ENCODE measurements at places on chromosomes 5 and 9.

DNA sequence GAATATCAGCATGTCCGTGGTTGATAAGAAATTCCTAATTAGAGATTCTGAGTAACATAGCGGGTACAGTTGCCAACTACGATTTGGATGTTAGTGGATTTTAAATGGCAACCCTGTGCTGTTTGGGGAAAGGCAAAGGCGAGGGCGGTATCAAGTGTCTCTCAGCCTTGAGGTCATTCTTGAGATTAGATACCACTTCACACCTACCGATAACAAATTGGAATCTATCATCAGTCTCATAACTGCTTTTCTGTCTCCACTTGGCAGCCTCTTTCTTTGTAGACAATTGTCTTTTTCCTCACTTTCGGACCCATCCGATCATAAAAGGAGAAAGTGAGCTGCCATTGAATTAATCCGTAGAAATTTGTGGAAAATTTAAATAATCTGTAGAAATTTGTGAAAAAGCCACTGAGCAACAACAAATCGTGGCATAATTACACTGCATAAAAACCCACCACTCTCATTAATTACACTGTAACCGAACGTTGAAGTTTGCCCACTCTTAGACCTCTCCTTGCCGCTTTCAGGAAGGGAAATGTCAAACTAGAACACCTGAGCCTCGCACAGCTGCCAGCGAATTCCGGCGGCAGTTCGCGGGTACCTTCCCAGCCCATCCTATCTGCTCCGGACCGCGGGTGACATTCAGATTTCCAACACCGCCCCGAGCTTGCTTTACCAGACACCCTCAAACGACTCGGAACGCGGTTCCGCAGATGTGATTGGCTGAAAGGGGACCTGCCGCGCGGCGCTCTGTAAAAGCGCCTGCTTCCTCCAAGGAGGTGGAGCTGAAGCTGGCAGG lies 849 bp upstream of the RGMB start:
- DNase-seq = peak; percentile 87

- DNase-seq = no peak
Observed at GRCh38 chr5:773517-774264, 10.8 kb downstream of the ZDHHC11B start.

GRCh38 chr5:141121563-141121962 lies at the start of gene PCDHB4:
Gene PCDHB4, plus strand, starts transcription at chr5:141121818. Its CDS starts 181 bp downstream, at chr5:141121999.
- no peak for DNase-seq

DNA sequence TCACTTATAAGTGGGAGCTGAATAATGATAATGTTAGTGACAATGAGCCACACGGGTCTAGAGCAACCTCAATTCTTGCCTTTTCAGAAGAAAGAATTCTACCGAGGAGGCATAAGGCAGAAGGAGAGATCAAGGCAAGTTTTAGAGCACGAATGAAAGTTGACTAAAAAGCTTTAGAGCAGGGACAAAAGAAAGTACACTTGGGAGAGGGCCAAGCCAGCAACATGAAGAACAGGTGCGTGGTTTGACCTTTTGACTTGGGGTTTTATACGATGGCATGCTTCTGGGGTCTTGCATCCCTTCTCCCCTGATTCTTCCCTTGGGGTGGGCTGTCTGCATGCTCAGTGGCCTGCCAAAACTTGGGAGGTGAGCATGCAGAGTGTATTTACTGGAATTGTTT lies 12.5 kb upstream of the OXCT1 start:
- no peak for DNase-seq

GRCh38 chr5:62268792-62269191 lies 37.2 kb upstream of the KIF2A start:
- no peak for DNase-seq

DNA sequence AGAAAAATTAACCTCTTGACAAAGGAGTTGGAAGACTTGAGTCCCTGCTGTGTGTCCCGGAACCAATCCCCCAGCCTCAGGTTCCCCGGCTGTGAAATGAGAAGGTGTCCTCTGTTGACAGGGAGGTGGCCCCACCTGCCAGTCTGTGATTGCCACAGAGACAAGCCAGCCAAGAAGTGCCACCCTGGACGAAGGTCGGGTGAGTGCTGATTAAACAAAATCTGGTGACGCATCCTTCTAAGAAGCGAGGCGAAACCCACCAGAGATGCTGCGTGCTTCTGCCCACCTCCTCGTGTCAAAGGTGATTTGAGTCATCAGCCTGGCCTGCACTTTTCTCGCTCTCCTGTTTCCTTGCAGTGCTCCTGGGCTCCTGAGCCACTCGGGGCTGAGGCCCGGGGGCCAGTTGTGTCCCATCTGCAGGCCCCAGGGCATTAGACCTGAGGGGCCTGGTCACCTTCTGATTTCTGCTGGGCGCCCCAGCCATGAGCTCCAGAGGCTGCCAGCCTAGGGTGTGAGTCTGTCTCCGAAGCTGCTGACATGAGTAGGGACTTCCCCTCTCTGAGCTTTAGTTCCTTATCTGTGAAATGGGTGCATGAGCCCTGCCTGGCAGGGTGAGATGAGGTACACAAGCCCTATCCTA lies 28.7 kb downstream of the NEK6 start:
- DNase-seq = peak; percentile 88

DNA sequence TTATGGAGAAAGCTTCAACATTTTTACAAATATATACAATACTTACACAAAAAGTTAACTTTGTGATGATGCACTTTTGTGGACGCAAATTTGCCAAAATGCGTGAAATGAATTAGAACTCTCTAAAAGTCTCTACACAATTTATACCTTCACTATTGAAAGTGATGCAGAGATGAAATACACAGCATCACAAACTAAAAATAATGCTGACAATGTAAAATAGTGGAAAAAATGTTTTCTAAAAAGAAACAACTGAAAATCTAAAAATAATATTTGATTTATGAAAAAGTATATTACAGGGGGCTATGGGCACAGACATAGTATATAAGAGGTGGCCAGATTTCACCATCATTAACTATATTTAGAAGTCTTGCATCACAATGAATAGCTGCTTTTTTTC lies 188.8 kb downstream of the ADCY2 start:
- DNase-seq = no peak

GRCh38 chr9:91188719-91189590 lies 172.8 kb downstream of the AUH start:
- DNase-seq = no peak

DNA sequence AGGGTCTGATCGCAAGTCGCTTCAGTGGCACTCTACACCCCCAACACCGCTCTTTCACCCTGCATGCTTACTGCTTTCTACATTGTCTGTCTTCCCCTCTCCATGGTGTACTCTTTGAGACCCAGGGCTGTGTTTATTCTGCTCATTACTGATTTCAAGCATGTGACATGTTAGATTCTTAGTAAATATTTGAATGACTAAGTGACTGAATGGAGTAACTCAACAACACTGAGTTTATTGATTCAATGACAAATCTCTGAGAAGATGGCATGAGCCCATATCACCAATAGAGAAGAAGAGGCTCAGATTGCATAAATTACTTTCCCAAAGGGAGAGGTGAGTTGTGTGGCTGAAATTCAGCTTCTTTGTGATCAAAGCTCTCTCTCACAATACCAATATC lies 89.7 kb upstream of the OSMR start:
- DNase-seq = no peak

GRCh38 chr9:85339338-85339737 lies 402.4 kb downstream of the AGTPBP1 start:
- no peak for DNase-seq

DNA sequence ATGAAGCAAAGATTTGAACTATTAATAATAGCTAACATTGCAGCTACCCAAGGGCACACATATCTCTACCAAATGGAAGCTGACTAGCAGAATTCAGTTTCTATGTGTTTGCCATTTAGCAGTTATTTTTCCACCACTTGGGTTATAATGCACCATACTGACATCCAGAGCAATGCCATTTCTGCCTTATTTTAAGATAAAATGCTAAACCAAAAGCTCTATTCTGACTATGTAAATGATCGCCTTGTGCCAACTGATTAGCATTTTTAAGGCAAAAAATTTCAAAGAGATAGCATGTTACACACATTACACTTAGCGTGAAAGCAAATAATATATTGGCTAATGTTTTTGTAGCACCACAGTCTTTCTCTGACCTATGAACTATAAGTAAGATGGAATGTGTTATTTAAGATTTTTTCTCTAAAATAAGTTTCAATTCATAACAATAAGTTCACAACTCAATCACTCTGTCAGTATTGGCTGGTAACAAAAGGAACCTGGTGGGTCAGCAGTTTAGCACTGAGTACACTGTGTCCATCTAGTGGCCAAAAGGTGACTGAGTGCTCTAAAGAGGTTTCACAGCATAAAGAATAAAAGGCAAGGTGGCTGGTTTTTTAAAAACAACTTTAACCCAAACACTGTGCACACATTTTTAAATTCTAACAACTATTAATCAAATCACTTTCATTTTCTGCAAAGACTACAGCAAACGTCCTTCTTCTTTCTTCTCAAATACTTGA lies 443.5 kb downstream of the PDE4D start:
- peak; percentile 7 for DNase-seq

DNA sequence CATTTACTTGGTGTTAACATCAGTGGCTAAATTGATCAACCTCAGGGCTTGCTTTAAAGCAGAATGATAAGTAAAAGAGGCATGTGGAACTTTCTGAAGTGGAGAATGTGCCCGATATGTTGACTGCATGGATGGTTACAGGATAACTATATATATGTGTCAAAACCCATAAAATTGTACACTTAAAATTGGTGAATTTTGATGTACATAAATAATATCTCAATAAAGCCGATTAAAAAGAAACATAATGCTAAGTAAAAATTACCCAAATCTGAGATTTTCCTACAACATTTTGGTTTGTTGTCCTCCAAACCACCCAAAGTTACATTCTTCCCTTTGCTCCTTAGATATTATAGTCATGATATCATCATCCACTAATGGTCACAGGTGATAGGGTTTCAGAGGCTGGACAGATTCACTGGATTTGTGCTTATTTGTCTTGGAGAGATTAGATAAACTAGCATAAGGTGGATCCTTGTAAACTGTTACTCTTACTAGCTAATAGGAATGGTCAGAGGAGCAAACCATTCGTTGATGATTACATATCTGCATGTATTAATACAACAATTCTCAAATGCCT lies 119.7 kb upstream of the RPS23 start:
- DNase-seq = no peak

GRCh38 chr9:80787636-80788035 lies 901.7 kb downstream of the TLE1 start:
- DNase-seq = no peak

GRCh38 chr5:76732405-76733048 lies 16.6 kb downstream of the F2R start:
- DNase-seq = no peak

GRCh38 chr9:13661014-13661413 lies 381.5 kb upstream of the MPDZ start:
- DNase-seq = peak; percentile 9

- DNase-seq = no peak
Observed at GRCh38 chr9:88925481-88925880, 65.8 kb upstream of the S1PR3 start.

DNA sequence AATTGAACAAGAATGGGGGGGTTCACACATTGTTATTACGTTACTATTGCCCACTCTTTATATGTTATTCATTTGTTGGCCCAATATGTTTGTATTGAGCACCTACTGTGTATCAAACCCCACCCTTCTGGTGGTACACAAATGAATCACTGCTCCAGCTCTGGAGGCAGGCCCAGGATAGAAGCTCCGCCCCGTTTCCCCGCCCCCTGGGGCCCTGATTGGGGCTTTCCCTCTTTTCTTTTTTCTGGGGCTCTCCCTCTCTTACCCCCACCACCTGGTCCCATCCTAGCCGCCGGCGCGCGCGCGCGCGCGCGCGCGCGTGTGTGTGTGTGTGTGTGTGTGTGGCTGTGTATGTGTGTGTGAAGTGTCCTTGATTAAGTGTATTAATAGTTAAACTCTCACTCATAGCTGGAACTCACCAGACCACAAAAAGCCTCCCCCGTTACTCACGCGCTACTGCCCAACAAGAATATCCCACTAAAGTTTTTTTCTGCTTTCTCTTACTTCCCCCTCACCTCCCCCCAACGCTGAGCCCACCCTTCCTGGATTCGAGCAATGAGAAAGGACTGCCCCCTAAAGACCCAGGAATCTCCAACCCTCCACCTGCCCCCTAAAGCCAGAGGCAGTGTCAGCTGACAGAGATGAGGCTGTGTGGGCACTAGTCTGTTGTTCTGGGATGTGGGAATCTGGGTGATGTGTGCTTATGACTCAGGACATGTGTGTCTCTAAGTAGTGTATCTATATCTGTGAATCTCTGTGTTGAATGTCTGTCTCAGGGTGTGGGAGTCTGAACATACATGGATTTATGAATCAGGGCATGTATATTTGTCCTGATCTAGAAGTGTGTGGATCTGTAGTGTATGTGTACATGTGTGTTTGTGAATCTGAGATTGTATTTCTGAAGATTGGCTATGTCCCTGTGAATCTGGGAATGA lies 4.0 kb downstream of the CXXC5 start:
- DNase-seq = peak; percentile 93

DNA sequence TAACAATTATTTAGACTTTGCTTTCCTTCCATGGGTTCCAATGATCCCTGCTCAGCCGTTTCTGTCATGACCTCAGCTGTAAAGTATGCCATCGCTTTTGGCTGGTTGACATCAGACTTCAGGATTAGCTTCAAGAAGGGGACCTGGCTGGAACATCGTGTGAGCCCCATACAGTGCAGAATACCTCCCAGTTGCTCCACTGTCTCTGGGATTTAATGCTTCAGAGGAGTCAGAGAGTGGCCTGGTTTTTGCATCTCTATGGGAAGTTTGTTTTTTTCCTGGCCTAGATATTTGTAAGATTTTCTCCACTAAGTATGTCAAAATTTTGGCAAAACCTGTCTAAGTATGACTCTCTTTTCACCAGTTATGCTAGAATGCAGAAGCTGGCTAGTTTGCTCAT lies 216.9 kb downstream of the GABBR2 start:
- DNase-seq = no peak

GRCh38 chr5:66538531-66538930 lies 57.7 kb upstream of the MAST4 start:
- no peak for DNase-seq

- DNase-seq = no peak
Observed at GRCh38 chr9:105760053-105760452, 65.7 kb downstream of the TMEM38B start.
